CD14-positive monocyte (primary cell): ENCODE measurements at places on chromosomes 1 and 21.

DNA sequence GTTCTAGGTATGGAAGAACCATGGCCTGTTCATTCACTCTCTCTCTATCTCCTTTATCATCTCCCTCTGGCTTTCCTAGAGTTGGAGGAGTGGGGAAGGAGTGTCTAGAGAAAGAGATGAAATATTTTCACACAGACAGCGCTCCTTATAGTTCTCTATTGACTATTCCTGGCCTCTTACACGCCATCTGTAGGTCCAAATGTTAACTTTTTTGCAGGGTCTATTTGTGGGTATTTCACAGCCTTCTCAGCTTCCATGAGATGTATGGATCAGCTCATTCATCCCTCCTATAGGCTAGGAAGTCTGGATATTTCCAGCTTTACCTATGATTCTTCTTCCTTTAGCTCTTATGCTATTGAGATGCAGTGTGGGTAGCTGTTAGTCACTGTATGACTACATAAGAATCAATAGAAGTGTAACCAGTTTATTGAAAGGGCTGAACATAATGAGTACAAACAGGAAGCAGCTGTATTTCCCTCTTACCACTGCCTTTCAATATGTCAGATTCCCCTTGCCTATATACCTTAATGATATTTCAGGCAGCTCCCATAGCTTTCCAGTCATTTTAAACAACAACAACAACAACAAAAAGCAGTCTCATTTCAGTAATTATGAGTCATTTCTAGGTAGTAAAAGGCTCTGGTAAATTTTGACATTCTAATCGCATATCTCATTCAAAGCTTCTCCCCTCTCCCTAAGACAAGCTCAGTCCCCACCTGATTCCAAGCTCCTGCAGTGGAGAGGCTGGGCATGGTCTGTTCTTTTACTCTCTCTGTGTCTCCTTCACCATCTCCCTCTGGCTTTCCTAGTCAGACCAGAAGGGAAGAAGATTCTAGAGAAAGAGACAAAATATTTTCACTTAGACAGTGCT lies 149.5 kb downstream of the TTLL7 start:
- no peak for DNase-seq

DNA sequence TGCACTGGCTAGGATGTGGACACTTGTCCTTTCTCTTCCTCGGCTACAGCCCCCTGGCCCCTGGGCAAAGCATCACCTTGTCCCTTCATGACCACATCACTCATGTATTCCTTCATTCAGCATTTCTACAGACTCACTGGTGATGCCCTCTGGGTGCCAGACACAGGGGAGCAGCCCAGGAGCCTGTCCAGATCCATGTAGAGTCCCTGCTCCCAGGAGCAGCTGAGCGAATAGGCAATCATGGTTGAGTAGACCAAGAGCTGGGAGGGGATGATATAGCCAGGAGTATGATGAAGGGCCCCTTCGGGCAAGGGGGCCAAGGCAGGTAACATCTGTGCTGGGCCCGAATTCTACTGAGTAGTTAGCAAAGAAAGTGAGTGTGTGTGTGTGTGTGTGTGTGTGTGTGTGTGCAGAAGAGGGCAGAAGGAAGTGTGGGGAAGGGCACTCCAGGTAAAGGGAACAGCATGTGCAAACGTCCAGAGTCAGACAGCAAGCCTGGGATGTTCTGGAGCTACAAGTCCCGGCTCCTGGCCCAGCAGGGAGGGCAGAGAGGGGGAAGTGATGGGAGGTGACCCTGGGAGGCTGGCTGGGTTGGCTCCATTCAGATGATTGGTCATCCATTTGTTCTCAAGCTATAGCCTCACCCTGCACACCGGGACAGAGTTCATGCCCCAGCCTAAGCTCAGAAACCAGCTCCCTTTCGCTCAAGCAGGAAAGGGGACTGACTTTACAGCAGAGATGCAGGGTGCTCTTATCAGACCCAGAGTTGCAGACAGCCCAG lies 21.0 kb upstream of the PIK3CD start:
- DNase-seq, result peak; percentile 21

DNA sequence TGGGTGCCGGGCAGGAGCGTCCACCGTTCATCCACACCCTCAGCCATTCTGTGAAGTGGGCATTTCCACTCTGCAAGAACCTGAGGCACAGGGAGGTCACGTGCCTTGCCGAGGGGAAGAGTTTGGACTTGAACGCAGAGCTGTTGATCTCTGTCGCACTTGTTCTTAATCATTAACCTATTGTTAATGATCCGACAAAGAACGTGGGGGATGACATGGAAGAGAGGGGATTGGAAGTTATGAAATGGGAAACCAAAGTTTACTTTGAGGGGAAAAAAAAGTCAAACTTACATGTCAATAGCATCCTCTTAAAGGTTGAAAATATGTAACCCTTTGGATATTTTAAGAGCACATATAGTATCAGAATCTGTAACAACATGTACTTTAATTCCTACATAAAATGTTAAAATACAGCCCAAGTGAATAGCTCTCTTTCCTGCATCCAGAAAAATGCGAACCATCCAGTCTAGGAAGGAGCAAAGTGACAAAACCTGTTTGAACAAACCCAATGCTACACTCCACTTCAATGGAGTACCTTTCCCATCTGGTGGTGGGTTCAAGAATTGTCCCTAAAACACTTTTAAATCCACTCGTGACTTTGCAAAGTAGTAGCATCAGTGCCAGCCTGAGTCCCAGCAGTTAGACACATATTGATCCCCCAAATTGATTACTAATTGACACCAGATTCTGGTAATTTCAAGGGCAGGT lies 75.5 kb downstream of the SETD4 start:
- DNase-seq, result no peak

DNA sequence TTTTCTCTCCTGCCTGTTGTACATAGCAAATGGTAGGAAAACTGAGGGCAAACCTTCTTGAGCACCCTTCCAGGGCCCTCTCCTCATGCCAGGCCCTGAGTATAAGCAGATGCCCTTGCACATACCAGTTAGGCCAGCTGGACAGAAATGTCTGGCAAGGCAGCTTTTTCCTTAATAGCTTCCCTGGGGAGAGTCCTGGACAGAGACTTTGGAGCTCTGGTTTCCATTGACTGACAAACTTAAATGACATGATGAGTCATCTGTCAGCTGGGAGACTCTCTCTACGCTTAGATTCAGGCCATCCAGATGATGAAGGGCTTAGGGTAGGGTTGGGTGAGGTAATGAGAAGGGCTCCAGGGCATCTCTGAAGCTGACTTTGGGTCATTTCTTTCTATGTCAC lies 317.5 kb downstream of the ASTN1 start:
- DNase-seq, result no peak

- DNase-seq, result no peak
These were observed 190.7 kb downstream of the CENPF start for GRCh38 chr1:214793708-214794107.

- peak; percentile 31 for DNase-seq
These were observed 18.5 kb downstream of the WLS start for GRCh38 chr1:68213843-68214242.

- DNase-seq, result no peak
These were observed 170.1 kb downstream of the DHRS3 start for GRCh38 chr1:12447849-12448312.
